ENCODE measurements at places on chromosomes 3 and 15. TPM values are rescaled to one million over a fixed set of nuclear protein-coding genes. Genes with fewer than 3 reads are reported as not detected.

LRRK1 gene
- total RNA-seq = 0.44 TPM

COX5A gene
- total RNA-seq = 205 TPM

CPEB1 gene
- not detected for total RNA-seq

IL5RA gene
- total RNA-seq = not detected

INKA1 gene
- 0.73 TPM for total RNA-seq

KLHL40 gene
- total RNA-seq = not detected

SEMA3F gene
- not detected for total RNA-seq

CLDN11 gene
- total RNA-seq = not detected

GOLGA6L9 gene
- 1.3 TPM for total RNA-seq

TMEM212 gene
- not detected for total RNA-seq

A4GNT gene
- not detected for total RNA-seq

CCPG1 gene
- 26.2 TPM for total RNA-seq

RARRES1 gene
- not detected for total RNA-seq

MAN2C1 gene
- 270 TPM for total RNA-seq

JAGN1 gene
- total RNA-seq = 36.2 TPM
